ENCODE measurements at places on chromosomes 3 and 15. TPM values are rescaled to one million over a fixed set of nuclear protein-coding genes. Genes with fewer than 3 reads are reported as not detected.

- peaks cover 48% of the 10 kb centered on the region for H3K36me3 ChIP-seq
- H3K4me3 ChIP-seq, result no peak overlapping the region
- DNase-seq, result no peak
- no peaks in the 10 kb centered on the region for H3K4me1 ChIP-seq
- no peak overlapping the region for H3K27ac ChIP-seq
These were observed 97.4 kb upstream of the SLC2A2 start for GRCh38 chr3:171123915-171124314.

DNA sequence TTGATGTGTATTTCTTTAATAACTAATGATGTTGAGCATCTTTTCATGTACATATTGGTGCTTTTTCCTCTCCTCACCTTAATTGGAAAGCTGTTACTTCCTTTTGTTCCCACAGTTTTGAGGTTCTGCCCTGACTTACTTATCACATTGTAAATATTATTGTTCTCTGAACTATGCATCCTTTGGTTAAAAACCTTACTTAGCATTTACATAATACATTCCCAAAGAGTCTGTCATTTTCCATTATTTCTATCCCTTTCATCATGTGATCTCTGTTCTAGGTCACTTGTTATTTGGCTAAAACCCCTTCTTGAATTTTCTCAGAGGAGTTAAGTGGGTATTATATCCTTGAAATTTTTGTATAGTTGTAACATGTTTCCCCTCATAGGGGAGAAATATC lies 33.0 kb downstream of the SLC12A6 start:
- no peak for DNase-seq
- no peaks in the 10 kb centered on the region for H3K27me3 ChIP-seq
- H3K4me3 ChIP-seq, result no peak overlapping the region
- peaks cover 7% of the 10 kb centered on the region for H3K4me1 ChIP-seq

- no peaks in the 10 kb centered on the region for H3K27me3 ChIP-seq
- H3K27ac ChIP-seq, result no peak overlapping the region
- peaks cover 15% of the 10 kb centered on the region for H3K36me3 ChIP-seq
- no peak overlapping the region for H3K4me3 ChIP-seq
- no peak for DNase-seq
These were observed 9.1 kb upstream of the PARP14 start for GRCh38 chr3:122671553-122671952.

GRCh38 chr3:124829819-124830554 lies 57.2 kb downstream of the ITGB5 start:
- H3K27me3 ChIP-seq, result peaks cover 31% of the 10 kb centered on the region
- peaks cover 2% of the 10 kb centered on the region for H3K4me1 ChIP-seq

DNA sequence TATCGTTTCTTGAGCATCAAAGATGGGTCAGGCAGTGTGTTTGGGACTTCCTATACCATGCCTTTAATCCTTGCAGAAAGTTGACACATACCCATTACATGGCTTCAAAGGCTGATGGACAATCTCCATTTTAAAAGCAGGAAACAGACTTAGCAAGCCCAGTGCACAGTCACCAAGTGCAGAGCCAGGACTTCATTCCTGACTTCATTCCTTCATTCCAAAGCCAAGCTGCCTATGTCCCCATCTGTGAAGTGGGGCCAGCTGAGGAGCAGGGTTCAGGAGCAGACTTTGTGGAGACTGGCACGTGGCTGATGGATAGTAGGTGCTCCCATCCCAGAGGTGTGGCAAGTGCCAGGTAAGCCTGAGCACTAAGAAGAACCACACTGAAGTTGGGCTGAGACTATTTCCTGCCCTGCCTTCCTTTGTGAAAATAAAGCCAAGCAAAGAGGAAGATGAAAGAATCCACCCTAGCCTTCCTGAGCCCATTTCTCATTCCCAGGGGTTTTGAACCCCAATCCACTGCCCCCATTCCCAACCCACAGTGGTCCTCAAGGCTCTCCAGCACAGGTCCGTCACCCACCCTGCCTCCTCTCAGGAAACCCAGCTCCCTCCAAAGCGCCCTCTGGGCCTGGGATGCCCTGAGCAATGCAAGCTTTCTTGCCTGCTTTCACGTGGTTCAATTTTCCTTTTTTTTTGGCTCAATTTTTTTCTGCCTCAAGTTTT lies 1.8 kb downstream of the CX3CR1 start:
- H3K4me1 ChIP-seq, result peaks cover 40% of the 10 kb centered on the region
- no peak overlapping the region for H3K4me3 ChIP-seq
- no peaks in the 10 kb centered on the region for H3K36me3 ChIP-seq
- H3K27ac ChIP-seq, result peak overlapping the region; percentile 64

GRCh38 chr3:9311228-9311627 lies 51.6 kb upstream of the THUMPD3 start:
- peaks cover 4% of the 10 kb centered on the region for H3K27me3 ChIP-seq
- H3K4me1 ChIP-seq, result no peaks in the 10 kb centered on the region
- DNase-seq, result no peak
- H3K27ac ChIP-seq, result no peak overlapping the region
- no peaks in the 10 kb centered on the region for H3K36me3 ChIP-seq

DNA sequence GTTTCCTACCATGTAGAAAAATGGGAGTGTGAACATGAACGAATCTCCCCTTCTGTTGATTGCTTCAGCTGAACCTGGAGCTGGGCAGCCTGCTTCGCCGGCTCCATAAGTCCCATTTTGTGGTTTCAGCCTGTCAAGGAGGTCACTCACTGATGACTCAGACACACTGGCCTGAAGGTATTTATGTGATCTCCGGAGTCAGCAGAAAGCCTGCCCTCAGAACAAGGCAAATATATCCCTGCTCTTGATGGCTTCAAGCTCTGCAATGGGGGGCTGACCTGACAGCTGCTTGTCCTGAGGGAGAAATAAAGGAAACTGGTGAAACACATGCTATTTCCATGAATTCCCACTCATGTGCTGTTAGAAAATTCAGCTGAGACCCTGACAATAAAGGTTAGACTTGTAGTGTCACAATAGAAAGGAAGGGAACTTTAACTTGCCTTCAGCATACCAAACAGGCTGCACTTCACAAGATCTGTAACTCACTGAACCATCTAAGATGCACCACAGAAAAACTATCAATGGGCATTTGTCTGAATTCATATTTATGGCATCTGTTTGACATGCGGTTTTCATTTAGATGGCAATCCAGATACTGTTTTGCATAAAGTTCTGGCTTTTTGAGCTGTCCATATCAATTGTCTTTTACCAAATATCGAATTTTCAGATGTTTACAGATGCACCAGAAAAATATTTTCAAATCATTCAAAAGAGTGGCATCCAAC lies 282.0 kb upstream of the VEPH1 start:
- no peak for DNase-seq
- no peak overlapping the region for H3K4me3 ChIP-seq
- H3K27ac ChIP-seq, result no peak overlapping the region
- no peaks in the 10 kb centered on the region for H3K36me3 ChIP-seq
- H3K27me3 ChIP-seq, result no peaks in the 10 kb centered on the region

Gene MUSTN1
- total RNA-seq, result 3.0 TPM

Gene FOXL2NB
- total RNA-seq, result not detected

Gene SLC25A36
- total RNA-seq, result 50.4 TPM

Gene WNT5A
- not detected for total RNA-seq

Gene AMT
- total RNA-seq, result 6.9 TPM

Gene ADGRG7
- not detected for total RNA-seq

Gene CELSR3
- 20.9 TPM for total RNA-seq

Gene CP
- not detected for total RNA-seq

Gene SLC28A2
- not detected for total RNA-seq

Gene PAK2
- total RNA-seq, result 118 TPM

Gene CDCP1
- 5.3 TPM for total RNA-seq
